Activated naive CD8-positive, alpha-beta T cell treated with anti-CD3 and anti-CD28 coated beads, Interleukin-2, amount 10 ng/mL, durations not matched to agents 7 days and 5 days (primary cell): ENCODE measurements at places on chromosomes 1 and 21. TPM values are rescaled to one million over a fixed set of nuclear protein-coding genes. Genes with fewer than 3 reads are reported as not detected.

The ESPN gene
- total RNA-seq, result 1.7 TPM

The TEX38 gene
- total RNA-seq, result not detected

The COL8A2 gene
- 0.17 TPM for total RNA-seq

The IQCC gene
- total RNA-seq, result 6.0 TPM

The MX2 gene
- total RNA-seq, result 106 TPM

The CELSR2 gene
- total RNA-seq, result 6.9 TPM

The CLCA4 gene
- total RNA-seq, result not detected

The SNRPE gene
- 128 TPM for total RNA-seq

The CSF3R gene
- total RNA-seq, result 0.37 TPM

The CFAP45 gene
- 1.6 TPM for total RNA-seq

The INAVA gene
- total RNA-seq, result 0.25 TPM
